Smooth muscle cell of the pulmonary artery (primary cell): ENCODE measurements at places on chromosomes 7 and 10. TPM values are rescaled to one million over a fixed set of nuclear protein-coding genes. Genes with fewer than 3 reads are reported as not detected.

Gene HOGA1
- total RNA-seq: 0.43 and 1.4 TPM in 2 replicates

Gene ADAM8
- 1.5 and 2.7 TPM in 2 replicates for total RNA-seq

Gene ASZ1
- total RNA-seq: not detected in 2 replicates

Gene ANKRD22
- 0.07 TPM in 1 of 2 replicates, not detected in the other for total RNA-seq

Gene SNCG
- total RNA-seq: 4.5 and 13.0 TPM in 2 replicates

Gene IL6
- 62.2 and 108 TPM in 2 replicates for total RNA-seq

Gene AKR1C4
- not detected in 2 replicates for total RNA-seq

Gene SLIT1
- 0.07 and 0.13 TPM in 2 replicates for total RNA-seq

Gene KLF14
- total RNA-seq: not detected in 2 replicates

Gene C7orf57
- not detected in 2 replicates for total RNA-seq

Gene CDHR1
- under 0.01 and 0.20 TPM in 2 replicates for total RNA-seq

Gene ZFAND4
- 4.1 and 5.7 TPM in 2 replicates for total RNA-seq

Gene FXYD4
- not detected in 2 replicates for total RNA-seq

Gene LIPK
- not detected in 2 replicates for total RNA-seq

Gene PIK3CG
- total RNA-seq: 0.03 and 0.07 TPM in 2 replicates

Gene GIMAP8
- total RNA-seq: 0.07 TPM in 2 replicates

Gene TMEM130
- total RNA-seq: 0.36 and 1.0 TPM in 2 replicates

Gene NPFFR1
- not detected in 2 replicates for total RNA-seq

Gene ZNF365
- 6.0 and 11.0 TPM in 2 replicates for total RNA-seq

Gene GRM8
- total RNA-seq: 0.13 TPM in 1 of 2 replicates, not detected in the other

Gene TLX1
- not detected in 2 replicates for total RNA-seq
